ENCODE measurements at places on chromosomes 16 and 17.

- DNase-seq: no peak
These were observed 2.6 kb downstream of the ARHGAP17 start for GRCh38 chr16:25012525-25012991.

GRCh38 chr16:19722981-19723380, 4.9 kb downstream of the IQCK start:
- DNase-seq: no peak

DNA sequence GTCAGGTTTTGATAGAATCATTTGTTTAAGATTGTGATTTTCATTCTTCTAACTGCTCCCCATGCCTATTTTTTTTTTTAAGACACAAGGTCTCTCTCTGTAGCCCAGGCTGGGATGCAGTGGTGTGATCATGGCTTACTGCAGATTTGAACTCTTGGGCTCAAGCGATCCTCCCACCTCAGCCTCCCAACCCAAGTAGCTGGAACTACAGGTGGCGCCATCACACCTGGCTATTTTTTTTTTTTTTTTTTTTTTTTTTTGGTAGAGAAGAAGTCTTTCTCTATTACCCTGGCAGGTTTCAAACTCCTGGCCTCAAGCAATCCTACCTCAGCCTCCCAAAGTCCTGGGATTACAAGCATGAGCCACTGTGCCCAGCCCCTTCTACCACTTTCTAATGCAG, 223.3 kb downstream of the CBLN1 start:
- no peak for DNase-seq

- DNase-seq: no peak
These were observed 239.1 kb upstream of the CNTNAP4 start for GRCh38 chr16:76038097-76038496.

DNA sequence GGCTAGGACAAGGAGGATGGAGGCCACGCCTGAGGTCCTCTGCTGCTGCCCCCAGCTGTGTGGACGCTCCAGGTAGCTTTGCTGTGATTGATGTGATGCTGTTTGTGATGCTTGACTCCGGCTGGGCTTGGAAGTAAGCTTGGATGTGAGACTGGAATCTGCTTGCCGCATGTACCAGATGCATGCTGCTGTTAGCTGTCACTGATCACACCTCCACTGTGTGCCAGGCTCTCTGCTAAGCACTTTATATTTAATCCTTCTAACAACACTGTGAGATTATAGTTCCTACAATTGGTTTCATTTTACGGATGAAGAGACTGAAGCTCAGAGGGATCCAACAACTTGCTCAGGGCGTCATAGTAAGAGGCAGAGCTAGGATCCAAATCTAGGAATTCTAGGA, 23.5 kb downstream of the SNX29 start:
- DNase-seq: no peak

Data from COR-L47 (cell line).